NCI-H2081 treated with DMSO at 0.1 percent for 48 hours (cell line): ENCODE measurements at places on chromosomes 12 and 14.

DNA sequence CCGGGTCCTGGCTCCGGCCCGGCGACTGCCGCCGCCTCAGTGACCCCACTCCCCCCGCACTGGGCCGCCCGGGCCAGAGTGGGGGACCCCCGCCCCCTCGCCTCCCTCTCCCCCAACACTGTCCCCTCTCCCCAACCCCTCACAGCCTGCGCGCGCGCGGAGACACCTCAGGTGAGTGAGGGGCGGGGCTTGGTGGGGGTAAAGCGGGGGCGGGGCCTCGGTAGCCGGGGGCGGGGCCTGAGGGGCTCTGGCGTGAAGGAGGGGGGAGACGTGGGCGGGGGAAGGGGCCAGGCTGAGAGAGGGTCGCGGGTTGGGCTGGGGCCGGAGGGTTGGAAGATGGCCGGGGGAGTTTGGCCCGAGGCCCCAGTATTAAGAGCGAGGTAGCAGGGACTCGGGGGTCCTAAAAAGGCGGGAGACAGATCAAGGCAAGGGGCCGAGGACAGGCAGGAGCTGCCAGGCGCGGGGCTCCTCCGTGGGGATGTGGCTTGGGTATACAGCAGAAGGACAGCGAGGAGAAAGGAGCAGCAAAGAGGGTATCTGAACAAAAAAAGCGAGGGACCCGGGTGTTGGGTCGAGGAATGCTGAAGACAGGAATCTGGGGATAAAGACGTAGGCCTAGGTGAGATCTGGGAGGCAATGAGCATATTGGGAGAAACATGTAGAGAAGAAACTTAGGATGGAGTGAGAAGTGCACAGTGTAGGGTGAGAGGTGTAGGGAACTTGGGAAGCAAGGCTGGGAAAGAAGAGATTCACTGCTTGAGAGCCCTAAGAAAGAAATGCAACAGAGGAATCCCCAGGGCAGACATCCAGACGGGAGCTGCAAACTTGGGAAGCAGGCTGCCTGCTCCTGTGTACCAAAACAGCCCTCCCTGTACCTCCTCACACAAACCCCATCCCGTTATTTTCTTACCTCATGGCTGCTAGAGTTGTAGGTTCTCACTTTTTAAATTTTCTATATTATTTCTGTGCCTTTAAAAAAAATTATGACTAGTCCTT, 10.8 kb downstream of the SUOX start:
- DNase-seq = no peak

DNA sequence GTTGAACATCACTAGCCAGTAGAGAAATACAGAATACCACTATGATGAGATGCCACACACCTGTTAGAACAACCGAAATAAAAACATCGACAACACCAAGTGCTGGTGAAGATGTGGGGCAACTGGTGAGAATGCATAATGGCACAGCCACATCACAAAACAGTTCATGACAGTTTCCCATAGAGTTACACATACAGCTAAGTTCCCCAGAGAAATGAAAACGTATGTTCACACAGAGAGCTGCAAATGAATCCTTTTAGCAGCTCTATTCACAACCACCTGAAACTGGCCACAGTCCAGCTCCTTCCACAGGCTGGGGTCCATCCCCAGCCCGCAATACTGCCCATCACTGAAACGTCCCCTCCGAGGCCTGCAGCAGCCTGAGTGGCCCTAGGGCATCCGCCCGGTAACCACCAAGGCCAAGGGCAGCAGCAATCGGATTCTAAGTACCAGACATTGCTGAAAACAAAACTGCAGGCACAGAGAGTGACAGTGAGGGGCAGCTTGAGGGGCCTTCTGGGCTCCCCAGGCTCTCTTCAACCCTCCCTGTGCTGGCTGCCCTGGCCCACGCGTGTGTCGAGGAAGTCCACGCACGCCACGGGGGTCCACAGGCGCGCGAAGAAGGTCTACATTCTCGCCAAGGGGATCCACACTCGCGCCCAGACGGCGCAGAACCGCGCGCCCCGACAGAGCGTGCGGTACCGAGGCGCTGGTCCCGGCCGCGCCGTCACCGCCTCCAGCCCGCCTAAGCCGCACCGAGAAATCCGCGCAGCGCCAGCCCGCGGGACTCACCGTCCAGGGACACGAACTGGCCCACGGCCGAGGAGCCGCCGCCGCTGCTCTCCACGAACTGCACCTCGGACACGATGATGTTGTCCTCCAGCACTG, 903 bp downstream of the BRF1 start:
- DNase-seq = no peak

- DNase-seq = no peak
Observed at GRCh38 chr12:77599782-77600467, 230.8 kb upstream of the NAV3 start.

DNA sequence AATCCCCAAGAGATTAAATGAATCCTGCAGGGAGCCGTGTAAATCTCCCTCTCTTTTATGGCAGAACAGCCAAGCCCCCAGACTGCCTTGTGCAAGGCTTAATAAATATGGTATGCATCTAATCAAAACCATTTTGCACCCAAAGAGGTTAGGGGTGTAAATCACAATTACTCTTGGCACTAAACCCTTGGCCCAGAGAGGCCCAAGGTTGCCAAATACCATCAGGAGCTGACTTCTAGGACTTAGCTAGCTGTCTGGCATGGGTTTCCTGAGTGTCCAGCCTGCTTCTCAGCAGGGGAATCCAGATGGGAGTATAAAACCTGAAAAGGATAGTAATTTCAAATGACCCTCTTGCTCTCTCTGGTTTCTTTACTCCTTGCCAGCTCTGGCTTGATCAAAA, 610.4 kb downstream of the MED13L start:
- no peak for DNase-seq

DNA sequence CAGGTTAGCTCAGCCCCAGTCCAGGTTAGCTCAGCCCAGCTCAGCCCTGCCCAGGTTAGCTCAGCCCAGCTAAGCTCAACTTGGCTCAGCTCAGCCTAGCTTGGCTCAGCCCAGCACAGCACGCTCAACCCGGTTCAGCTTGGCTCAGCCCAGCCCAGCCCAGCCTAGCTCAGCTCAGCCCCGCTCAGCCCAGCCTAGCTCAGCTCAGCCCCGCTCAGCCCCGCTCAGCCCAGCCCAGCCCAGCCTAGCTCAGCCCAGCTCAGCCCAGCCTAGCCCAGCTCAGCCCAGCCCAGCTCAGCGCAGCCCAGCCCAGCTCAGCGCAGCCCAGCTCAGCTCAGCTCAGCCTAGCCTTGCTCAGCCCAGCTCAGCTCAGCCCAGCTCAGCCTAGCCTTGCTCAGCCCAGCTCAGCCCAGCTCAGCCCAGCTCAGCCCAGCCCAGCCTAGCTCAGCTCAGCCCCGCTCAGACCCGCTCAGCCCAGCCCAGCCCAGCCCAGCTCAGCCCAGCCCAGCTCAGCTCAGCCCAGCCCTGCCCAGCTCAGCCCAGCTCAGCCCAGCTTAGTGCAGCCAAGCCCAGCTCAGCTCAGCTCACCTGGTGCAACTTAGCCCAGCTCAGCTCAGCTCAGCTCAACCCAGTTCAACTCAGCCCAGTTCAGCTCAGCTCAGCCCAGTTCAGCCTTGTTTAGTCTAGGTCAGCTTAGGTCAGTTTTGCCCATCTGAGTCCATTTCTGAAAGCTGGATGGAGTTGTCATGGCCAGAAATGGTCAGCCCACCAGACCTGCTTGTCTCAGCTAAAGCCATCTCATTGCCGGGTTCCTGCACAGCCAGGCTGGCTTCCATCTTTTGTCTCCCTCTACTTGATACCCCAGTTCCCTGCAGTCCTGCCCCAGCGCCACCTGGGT, 333.6 kb downstream of the TMEM121 start:
- no peak for DNase-seq

DNA sequence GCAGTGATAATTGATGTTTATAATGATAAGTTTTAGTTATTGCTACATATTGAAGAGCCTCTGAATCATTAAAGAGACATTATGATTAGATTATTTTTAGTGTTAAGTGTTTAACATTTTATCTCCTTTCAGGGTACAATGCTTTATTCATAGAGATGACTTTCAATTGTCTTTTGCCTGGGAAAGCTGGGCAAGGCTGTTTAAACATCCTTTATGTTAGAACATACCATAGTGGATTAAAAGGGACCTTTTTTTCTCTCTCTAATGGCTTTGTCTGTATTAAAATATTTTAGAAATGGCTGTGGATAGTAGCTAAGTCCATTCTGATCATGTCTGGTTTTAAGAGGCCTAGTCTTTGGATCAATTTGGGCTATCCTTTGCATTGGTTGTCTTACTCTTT, 427.5 kb upstream of the MIS18BP1 start:
- DNase-seq = no peak

- no peak for DNase-seq
Observed at GRCh38 chr12:132211816-132212215, 67.6 kb downstream of the NOC4L start.

- DNase-seq = no peak
Observed at GRCh38 chr12:42742716-42743115, 153.2 kb upstream of the PRICKLE1 start.

- no peak for DNase-seq
Observed at GRCh38 chr12:5036031-5036430, 7.6 kb upstream of the KCNA5 start.

- DNase-seq = no peak
Observed at GRCh38 chr12:49397000-49397399, 29.7 kb downstream of the SPATS2 start.

- no peak for DNase-seq
Observed at GRCh38 chr14:49945448-49946319, 52.8 kb downstream of the ARF6 start.

GRCh38 chr12:14283489-14284144, 81.9 kb upstream of the ATF7IP start:
- no peak for DNase-seq

- peak; percentile 48 for DNase-seq
Observed at GRCh38 chr14:33792720-33793368, 158.0 kb downstream of the EGLN3 start.

- DNase-seq = no peak
Observed at GRCh38 chr12:89760783-89761182, 52.1 kb upstream of the ATP2B1 start.

DNA sequence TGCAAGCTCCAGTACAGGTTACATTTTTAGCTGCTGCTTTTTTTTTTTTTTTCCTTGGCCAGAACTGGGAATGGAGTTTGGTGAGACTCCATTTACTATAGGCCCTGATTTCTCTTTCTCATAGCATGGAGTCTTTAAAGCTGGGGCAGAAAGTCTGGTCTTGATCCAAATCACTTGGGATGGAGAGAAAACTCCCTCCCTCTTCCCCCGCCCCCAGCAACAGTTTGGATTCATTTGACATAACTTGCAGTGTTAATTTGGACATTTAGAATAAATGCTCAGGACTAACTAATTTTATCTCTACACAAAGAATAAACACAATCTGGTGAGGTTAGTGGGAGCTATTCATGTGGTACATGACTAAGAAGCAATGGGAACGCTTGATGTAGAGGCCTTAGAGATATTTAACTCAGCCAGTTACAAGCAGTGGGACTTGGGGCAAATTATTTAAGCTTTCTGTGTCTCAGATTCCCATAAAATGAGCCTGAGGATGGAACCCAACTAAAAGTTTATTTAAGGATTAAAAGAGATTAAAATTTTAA, 107.3 kb upstream of the ARHGAP5 start:
- no peak for DNase-seq

DNA sequence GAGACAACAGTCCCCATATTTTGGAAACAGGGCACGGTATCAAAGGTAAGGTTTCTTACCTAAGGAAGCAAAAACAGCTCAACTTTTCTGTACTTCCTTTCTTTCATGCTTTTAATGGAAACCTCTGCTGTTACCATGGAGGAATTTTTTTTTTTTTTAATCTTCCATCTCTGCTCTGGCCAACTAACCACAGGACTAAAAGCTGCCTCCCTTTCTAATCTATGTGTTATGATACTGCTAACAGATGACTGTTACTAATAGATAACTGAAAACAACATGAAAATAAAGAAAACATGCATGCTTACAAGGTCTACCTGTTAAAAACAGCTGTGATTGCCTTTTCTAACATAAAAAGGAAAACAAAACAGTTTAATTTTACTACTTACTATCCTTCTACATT, 168.4 kb downstream of the SOX5 start:
- no peak for DNase-seq

- DNase-seq = no peak
Observed at GRCh38 chr14:59687663-59688062, 111.1 kb upstream of the CCDC175 start.

GRCh38 chr14:65002586-65003210, 16.0 kb downstream of the FNTB start:
- DNase-seq = no peak

DNA sequence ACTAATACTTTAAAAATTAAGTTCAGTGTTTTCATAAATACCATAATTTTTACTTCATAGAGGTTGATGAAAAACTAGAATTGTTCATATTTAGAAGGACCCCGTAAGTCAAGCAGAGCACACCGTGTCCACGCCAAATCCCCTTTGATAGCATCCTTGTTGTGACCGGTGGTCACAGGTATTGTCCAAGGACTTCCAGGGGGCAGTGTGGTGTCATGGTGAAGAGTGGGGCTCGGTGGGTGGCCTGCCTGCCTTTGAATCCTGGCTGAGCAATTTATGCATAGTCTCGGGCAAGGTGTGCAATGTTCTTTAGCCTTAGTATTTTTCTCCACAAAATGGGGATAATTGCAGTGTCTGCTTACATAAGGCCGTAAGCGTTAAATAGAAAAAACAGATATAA, 169.9 kb downstream of the KTN1 start:
- no peak for DNase-seq

GRCh38 chr12:4707306-4707705, 12.9 kb upstream of the GALNT8 start:
- DNase-seq = no peak

DNA sequence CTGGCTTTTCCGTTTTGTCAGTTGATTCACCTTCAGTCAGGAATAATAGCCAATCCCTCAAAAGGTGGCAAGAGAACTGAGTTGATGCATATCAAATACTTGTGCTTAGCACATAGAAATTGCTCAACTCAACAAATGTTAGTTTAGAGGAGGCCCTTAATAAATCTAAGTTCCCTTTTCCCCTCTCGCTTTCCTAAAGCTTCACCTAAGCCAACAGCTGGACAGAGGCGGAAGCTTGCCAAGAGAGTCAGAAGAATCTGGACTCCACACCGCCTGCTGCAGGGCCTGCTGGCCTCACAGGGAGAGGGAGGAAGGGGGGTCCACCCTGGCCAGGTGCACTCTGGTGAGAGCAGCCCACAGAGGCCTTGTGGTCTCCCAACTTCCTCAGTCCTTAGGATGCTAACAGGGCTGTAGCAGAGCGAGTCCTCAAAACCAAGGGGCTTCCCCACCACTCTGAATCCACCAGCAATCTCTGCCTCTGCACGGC, 213.1 kb downstream of the CHST11 start:
- DNase-seq = no peak

- no peak for DNase-seq
Observed at GRCh38 chr12:89215196-89215595, 137.1 kb downstream of the DUSP6 start.

DNA sequence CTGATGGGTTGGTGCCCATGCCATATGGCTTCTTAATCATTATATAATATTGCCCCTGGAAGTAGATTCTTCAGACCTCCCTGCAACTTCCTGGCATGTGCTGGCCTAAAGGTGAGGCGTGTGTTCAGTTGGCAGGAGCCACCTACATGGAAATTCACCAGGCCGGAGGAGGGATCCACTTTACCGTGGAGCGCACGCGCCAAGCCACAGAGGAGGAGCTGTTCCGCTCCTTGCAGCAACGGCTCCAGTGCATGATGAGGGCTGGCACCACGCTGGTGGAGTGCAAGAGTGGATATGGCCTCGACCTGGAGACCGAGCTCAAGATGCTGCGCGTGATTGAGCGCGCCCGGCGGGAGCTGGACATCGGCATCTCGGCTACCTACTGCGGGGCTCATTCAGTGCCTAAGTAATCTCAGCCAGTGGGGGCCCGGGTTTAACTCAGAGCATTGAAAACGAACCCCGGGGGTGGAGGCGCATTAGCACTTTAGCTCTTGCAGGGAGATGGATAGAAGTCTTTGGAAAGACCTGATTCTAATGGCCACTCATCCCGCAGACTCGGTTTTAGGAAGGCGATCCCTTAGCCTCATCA, 13.5 kb downstream of the AMDHD1 start:
- no peak for DNase-seq

GRCh38 chr12:45204757-45205156, 11.1 kb upstream of the ANO6 start:
- DNase-seq = no peak
